ENCODE measurements at places on chromosomes 6 and 20.

- DNase-seq, result no peak
Measured at GRCh38 chr6:160188773-160189172, 67.2 kb downstream of the SLC22A1 start.

DNA sequence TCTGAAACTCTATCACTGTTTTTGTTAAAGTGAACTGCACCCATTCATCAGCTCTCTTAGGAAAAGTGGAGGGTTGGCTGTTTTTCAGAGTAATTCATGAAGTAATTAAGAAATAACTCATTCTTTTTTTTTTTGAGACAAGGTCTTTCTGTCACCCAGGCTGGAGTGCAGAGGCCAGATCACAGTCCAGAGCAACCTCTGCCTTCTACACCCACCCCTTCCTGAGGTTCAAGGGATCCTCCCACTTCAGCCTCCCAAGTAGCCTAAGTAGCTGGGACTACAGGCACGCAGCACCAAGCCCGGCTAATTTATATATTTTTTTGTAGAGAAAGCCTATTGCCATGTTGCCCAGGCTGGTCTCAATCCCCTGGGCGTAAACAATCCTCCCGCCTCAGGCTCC, 2.6 kb downstream of the ZNFX1 start:
- DNase-seq, result no peak

DNA sequence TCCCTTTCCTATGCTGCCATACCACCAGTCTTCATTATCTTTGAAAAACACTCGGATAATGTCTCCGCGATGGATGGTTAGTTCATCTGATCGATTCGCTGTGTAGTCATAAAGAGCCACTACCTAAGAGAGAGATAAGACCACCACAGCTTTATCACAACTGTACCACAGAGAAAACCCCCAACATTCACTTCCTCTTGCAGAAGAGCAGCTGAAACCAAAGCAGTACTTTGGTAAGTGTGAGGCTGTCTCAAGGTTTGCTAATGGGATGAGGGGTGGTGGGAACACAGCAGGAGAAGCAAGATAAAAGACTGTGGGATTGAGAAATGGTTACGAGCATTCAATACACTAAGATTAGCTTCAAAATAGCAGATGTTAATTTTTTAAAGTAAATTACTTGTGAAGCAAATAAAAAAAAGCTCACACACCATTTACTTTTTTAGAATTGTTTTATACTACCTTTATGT, 142.1 kb downstream of the MYB start:
- DNase-seq, result no peak

DNA sequence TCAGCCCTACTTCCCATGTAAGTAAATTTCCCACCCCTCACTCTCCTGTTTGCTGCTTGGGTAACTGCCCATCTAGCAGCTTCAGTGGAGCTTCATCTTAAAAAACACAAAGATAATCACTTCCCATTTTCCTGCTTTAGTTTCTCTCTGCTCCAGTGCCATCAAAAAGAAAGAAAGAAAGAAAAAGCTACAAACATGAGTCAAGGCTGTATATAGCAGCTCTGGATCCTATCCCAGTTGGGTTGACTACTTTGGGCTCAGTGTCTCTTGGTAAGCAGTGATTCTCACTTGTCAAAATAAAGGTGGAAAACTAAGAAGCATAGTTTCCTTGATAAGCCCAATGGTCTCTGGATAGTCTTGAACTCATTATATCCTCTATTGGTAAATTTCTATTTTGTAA, 48.7 kb upstream of the SRPK1 start:
- no peak for DNase-seq

DNA sequence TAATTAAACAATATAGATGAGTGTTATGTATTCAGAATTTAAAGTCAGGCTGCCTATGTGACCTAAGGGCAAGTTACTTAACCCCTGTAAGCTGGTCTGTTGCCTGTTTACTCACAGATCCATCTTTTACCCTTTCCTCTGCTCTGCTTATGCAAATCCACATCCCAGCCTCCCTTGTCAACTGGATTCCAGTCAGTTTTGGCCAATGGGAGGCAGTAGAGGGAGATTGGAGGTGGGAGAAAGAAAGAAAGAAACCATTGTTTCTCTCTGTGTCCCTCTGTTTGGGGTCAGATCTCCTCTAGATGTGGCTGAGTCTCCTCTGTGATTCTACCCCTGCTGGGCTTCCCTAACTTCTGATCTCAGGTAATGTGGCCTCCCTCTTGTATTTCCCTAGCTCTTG, 266.8 kb upstream of the PLN start:
- DNase-seq, result no peak

- DNase-seq, result peak; percentile 72
Measured at GRCh38 chr6:145836170-145836569, 21.6 kb upstream of the FBXO30 start.

DNA sequence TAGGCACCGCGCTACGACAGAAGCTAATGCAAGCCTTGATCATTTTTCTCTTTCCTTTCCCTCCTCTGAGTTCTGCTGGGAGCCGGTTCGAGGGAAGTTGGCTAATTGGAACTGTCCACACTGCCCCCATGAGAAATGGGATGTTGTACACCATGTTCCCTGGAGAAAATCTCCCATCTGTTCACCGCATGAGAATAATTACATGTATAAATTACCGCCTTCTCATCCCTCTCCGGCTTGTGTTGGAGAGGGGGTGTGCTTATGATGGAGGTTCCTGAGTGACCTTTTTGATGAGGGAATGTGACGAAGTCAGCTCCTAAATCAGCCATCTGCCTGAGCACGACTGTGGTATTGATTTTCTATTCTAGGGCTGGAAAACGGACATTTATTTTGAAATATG, 320.2 kb upstream of the SULF2 start:
- DNase-seq, result no peak

DNA sequence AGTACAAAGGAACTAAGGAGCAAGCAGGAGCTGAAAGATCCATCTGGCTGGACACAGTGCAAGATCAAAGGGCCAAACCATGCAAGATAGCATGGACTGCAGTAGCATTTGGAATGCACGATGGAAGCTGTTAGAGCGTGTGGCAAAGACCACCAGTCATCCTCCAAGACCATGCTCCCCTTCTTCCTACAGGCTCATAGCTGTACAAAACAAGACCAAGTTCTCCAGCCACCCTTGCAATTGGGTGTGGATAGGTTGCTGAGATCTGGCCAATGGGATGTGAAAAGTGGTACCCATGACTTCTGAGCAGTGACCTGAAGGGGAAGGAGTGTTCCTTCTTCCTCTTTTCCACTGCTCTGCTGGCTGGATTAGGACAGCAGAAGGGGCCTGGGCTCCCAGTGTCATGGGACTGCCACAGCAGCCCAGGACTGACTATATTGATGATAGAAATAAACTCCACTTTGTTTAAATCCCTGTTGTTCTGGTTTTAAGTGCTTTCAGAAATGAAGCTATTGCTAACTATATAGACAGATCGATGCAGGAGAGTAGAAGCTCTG, 64.9 kb downstream of the SLC22A23 start:
- DNase-seq, result no peak

DNA sequence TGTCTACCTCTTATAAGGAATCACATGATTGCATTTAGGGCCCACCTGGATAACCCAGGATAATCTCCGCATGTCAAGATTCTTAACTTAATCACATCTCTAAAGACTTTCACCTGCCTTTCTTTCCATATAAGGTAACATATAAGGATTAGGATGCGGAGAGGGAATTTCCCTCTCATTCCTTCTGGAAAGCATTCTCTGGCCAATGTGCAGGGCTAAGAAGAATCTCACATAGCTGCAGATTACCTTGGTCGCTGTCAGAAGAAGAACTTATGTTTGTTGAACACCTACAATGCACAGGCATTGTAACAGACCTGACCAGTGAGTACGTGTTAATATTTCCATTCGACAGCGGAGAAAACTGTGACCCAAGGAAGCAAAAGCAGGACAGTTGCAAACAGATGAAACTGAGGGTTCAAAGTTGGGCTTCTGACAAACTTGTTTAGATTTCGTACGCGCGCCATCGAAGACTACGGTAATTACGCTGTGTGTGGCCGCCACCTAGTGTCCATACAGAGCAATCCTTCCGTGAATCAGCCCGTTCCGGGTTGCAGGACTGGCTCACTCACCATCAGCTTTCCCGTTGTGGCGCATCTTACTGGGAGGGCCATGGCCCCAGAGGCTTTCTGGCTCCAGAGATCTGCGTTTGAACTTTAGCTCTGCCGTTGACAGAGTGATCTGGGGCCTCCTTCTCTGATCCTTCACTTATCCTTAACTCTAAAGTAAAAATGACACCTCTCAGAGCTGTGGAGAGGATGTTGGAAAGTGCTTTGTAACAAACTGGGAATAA, 9.5 kb downstream of the C20orf202 start:
- peak; percentile 25 for DNase-seq

DNA sequence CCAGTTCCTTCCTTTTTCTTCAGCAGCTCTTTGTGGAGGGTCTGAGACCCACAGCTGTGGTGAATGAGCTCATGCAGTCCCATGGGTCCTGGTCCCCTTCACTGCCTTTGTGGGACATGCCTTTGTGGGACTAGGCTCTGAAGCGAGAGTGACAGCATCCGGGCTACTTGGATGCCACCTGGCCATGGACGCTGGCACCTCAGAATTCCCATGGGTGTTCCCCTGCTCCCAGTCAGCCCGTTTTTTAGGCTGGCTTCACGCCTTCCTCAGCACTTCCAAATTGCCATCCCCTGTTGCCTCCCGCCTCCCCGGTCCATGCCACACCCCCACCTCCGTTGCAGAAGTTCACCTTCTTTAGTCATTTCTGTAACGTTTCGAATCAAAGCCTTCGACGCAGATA, 45.1 kb downstream of the RAMACL start:
- no peak for DNase-seq

DNA sequence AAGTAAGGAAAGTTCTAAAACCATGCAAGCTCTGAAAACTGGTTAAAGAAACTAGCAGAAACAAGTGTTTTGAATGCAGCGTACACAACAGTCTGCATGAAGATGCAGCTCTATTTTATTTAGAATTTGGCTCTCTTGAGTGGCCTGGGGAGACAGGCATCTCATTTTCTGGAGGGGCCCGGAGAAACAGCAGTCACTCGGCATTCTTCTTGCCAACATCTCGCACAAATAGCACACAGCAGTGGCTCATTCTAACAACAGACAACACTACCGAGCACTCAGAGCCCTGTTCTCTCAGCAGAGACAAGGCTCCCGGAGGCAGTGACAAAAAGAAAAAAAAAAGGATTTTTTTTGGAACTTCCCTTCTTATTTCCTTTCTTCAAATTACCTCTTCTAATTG, 108.5 kb upstream of the STMND1 start:
- DNase-seq, result no peak

GRCh38 chr6:90885611-90886056, 298.8 kb upstream of the MAP3K7 start:
- DNase-seq, result no peak

GRCh38 chr6:42131531-42131930, 10.9 kb downstream of the C6orf132 start:
- DNase-seq, result peak; percentile 53

DNA sequence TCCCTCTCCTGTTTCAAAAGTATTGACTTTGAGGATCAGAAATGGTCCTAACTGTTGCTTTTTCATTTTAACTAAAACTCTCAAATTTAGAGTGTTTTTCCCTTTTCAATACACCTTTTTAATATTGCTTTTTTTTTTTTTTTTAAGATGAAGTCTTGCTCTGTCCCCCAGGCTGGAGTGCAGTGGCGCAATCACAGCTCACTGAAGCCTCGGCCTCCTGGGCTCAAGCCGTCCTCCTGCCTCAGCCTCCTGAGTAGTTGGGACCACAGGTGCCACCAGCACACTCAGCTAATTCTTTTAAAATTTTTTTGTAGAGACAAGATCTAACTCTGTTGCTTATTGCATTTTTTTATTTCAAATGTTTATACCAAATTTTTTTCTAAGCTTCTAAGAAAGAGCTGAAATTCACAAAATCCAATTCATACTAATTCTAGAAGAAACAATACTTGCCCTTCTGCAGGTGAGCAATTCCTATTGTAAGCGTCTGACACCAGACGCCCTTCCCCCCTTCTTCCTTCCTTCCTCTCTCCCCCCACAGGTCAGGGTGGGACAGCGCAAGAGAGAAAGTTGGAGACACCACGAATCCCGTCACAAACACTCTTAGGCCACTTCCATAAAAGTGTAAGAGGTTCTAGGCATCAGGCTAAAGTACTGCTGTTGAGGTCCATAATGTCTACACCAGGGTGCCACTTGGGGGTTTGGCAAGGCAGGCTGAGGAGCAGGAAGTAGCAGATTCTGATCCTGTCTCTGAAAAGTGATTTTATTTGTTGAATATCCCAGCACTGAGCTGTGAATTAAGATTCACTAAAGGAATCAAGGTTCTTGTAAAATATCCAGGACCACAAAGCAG, 12.8 kb downstream of the DLL1 start:
- DNase-seq, result no peak

GRCh38 chr6:138811866-138812265, 16.0 kb downstream of the ECT2L start:
- no peak for DNase-seq

DNA sequence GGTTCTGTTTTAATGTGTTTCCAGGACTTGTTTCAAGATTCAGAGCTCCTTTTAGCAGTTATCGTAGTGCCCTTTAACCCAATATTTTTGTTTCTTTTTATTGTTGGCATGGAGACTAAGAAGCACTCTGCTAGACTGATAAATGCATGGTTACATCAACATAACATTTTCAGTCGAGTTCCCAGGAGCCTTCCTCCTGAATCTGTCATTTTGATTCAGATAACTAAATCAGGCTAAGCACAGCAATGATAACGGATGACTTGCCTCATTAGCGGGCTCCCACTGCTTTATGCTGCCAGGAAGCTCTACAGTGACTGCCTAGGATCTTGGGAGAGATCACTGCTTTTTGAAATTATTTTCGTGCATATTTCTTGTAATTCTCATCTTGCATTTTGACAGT, 772.8 kb upstream of the GJE1 start:
- no peak for DNase-seq

DNA sequence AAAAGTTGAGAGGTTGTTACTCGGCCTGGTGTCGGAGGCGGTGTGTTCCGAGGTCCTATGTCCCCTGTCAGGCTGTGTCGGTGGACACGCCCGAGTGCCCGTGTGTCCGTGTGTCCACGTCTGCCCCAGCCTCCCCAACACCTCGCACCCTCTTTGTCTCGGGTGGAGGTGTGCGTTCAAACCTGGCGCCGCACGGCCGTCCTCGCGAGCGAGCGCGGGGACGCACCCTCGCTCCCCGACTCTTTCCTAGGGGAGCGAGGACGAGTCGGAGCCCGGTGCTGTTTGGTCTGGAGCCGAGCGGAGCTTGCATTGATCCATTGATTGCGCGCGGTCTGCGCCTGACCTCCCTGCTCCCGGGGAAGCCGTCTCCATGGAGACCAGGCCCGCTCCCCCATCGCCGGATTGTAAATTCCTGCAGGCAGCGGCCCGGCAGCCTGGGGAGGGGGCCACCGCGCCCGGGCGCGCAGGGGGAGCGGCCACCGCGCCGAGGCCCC, 411 bp upstream of the SCUBE3 start:
- no peak for DNase-seq

All from skeletal muscle cell (primary cell).